ENCODE measurements at places on chromosomes 7 and 10.
A peak's percentile ranks its signal among the peaks of the same experiment; 100 is the strongest.

DNA sequence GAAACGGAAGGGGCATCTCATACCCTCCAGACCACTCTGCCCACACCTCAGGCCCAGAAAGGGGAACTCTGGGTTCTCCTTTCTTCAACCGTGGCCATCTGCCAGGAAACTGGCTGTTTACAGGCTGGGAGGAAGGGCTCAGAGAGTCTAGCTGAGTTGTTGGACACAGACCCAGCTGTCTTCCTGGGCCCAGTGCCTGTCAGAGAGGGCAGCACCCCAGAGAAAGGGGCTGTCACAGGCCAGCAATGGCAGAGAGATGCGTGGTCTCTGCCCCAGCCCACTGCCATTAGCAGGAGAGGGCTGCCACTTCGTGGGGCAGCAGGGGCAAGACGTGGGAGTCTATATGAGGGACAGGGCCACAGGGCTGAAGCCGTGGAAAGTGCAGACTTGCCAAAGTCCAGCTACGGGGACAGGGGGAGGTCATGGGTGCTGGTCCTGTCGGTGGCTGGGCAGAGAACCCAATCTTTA lies 11.0 kb downstream of the GRID1 start:
- DNase-seq: no peak

- no peak for DNase-seq
These were observed 142.7 kb upstream of the PCBD1 start for GRCh38 chr10:71031026-71031425.

DNA sequence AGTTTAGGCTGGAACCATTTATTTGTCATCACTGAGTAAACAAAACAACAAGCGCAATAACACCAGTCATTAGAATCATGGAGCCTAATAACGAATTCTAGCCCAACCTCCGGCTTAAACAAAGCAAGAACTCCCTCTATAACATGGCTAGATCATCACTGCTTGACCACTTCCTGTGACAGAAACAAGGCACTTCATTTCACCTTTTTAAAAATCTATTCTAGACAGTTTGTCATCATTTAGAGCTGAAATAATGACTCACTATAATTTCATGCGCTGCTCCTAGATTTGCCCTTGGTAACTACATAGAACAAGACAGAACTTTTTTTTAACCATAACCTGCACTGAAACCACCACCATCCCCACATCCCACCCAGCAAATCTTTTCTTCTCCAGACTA lies 81.3 kb downstream of the OSBPL3 start:
- no peak for DNase-seq

- no peak for DNase-seq
These were observed 197.3 kb downstream of the PHF14 start for GRCh38 chr7:11170863-11171568.

DNA sequence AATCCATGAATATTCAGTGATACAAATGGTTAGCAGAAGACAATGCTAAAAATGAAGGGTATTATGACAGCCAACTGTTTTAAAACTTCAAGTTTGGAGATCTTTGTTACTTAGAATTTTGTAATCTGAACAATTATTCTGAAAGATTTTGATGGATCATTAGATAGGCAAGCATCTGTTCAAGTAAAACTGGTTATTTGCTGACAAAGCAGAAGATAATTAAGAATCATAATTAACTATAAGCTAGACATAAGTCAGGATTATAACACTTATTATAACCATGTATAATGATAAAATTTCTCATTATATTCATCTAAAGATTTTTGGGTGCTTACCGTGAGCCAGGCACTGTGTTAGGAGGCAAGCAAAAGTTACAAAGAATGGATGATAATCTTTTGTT lies 1145.1 kb downstream of the CNTNAP2 start:
- DNase-seq: no peak

DNA sequence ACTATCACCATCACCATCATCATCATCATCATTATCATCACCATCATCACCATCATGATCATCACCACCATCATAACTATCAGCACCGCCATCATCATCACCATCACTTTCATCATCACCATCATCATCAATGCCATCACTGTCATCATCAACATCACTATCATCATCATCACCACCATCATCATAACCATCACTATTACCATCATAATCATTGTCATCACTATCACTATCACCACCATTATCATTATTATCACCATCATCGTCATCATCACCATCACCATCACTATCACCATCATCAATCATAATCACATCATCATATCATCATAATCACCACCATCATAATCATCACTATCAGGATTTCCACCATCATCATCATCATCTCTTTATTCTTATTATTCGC lies 20.6 kb downstream of the INSIG1 start:
- no peak for DNase-seq

DNA sequence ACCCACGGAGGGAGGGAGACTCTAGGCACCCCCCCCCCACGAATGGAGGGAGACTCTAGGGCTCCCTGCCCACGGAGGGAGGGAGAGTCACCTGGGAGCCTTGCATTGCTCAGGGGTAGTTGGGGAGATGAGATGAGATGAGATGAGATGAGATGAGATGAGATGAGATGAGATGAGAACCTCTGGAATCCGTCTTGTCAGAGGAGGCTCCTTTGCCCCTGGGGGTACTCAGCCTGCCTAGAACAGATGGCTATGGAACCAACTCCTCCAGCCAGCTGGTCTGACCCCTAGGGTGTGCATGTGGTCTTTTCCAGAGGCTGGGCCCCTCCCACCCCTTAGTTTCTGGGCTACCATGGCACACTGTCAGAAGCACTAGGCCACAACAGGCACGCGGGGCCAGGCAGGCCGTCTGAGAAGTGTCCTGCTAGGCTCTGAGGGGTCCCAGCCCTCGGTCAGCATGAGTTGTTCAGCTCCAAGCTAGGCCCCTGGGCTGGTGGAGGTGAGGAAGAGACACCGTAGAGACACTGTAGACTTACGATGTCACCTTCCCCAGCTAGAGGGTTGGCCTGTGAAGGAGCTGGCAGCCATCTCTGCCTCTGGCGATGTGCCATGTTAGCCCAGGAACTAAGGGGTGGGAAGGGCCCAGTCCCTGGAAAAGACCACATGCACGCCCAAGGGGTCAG lies 8.8 kb downstream of the TSPAN15 start:
- DNase-seq: no peak

DNA sequence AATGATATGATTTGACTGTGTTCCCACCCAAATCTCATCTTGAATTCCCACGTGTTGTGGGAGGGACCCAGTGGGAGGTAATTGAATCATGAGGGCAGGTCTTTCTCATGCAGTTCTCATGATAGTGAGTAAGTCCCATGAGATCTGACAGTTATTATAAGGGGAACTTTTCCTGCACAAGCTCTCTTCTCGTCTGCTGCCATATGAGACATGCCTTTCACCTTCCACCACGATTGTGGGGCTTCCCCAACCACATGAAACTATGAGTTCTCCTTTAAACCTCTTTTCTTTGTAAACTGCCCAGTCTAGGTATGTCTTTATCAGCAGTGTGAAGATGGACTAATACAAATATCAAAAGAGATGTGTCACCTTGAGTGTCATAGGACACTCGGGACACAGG lies 502.7 kb upstream of the PODXL start:
- DNase-seq: no peak

DNA sequence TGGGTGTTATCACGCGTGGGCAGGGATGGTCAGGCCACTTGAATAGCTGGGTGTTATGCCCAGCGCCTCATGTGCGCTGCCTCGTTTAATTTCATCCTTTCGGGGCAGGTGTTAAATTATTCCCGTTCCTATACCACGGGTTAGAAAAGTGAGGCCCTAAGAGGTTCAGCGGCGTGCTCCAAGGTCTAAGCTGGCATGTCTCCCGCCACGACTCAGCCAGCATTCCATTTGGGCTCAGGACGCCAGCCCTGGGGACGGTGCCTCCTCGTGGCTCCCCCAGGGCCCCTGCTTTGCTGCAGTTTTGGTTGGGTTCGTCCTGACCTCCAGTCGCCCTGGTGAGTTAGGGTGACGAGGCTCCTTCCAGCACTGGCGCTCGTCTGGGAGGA lies 124.5 kb downstream of the TRRAP start:
- no peak for DNase-seq

DNA sequence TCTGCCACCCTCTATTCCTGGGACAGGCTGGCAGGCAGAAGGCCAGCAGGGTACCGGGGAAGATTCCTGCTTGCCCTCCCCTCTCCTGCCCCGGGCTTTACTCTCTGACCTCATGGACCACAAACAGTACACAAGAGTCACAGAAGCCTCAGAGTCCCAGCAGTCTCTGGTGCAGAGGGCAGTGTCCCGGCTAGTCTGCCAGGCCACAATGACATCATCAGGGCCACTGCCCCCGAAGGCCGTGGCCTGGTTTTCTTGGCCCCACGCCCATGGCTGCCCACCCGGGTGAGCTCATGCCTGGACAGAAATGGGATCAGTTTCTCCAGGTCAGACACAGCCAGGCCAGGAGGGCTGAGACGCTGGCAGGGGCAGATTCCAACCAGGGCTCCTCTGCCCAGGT lies 91.9 kb downstream of the MYL10 start:
- no peak for DNase-seq

DNA sequence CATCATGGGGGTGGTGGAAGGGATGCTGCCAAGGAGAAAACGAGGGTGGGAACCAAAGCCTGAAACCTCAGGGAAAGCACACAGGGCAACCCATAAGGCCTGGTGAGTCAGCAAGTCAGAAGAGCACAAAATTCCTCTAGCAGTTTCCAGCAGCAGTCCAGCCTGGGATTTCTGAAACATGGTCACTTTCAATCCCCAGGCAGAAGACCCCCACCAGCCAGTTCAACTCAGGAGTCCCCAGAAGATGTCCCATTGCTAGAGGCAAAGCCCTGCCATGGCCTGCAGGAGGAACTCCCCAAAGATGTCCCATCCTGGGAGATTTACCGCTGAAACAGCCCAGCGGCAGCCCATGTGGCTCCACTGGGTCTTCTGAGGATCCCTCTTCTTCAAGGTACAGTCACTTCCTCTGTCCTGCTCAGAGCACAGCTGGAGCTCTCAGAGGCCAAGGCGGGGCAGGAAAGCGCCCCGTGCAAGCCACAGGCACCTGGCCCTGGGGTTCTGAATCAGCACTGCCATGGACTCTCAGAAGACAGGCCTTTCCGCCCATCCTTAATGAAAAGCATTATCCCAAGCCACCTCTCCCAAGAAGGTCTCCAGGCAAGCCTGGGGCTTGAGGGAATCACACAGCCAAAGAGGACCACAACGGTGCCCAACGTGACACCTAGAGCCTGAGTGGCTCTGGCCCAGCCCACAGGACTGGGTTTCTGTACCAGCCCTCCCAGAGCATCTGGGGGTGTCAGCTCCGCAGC lies 196.9 kb downstream of the GRID1 start:
- DNase-seq: no peak

DNA sequence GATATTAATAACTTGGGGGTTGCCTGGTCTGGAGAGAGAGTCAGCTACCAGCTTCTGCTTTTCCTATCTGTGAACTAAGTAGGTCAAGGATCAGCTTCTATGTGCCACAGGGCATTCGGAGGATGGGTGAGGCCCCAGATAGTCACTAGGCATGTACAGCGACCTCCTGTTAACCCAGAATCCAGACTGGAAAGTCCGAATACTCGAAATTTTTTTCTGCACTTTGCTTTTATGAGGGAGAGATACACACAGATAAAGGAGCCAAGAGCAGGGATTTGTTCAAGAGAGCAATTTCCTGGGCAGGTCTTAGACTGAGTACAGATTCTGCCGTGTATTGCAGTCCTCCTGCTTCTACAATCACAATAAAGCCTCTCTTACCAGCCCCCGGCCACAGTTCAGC lies 54.2 kb downstream of the EMX2 start:
- DNase-seq: no peak

- DNase-seq: no peak
These were observed 201.7 kb upstream of the KLF14 start for GRCh38 chr7:130935564-130936157.

DNA sequence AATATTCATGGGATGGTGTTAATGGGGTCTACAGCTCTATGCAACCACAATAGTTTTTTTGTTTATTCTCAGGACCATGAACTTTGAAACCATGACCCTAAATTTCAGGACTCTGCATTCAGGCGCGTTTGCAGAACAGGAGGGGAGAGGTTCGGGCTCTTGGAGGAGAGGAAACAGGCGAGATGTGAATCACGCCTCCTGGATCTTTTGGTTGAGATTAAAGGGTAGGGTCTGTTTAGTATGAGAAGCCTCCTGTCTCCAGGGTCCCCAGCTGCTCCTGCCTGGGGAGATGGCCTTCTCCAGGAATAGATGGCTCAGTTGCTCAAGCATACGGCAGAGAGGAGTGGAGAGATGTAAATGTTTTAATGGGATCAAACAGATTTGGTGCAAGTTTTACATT lies 18.2 kb downstream of the TLL2 start:
- DNase-seq: no peak

DNA sequence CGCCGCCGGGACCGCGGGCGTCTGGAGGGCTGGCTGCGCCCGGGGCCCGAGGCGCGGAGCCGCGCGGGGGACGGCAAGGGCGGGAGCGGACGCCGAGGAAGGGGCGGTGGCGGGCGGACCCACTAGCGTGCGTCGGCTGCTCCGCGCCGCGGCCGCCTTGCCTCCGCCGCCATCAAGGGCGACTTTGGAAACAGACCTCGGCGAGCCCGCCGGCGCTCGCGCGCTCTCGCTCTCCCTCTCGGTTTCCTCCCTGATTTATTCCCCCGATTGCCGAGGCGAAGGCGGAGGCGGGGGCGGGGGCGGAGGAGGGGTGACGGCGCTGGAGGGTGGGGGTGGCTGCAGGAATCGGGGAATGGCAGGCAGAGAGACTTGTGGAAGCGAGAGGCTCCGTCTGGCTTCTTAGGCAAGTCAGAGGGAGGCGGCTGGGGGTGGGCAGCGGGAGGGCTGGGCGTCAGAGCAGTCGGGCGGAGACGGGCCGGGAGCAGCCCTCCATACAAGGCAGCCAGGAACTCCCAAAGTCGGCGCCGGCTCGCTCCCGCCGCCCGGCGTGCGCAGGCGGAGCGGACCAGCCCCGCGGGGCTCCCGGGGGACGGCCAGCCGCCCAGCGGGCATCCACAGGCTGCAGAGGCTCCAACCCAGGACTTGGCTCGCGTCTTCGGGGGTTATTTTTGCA lies at the start of gene CACNA2D1:
CACNA2D1 (minus strand) TSS at position 231 of the 673 bp plus-strand sequence.
- DNase-seq: no peak

DNA sequence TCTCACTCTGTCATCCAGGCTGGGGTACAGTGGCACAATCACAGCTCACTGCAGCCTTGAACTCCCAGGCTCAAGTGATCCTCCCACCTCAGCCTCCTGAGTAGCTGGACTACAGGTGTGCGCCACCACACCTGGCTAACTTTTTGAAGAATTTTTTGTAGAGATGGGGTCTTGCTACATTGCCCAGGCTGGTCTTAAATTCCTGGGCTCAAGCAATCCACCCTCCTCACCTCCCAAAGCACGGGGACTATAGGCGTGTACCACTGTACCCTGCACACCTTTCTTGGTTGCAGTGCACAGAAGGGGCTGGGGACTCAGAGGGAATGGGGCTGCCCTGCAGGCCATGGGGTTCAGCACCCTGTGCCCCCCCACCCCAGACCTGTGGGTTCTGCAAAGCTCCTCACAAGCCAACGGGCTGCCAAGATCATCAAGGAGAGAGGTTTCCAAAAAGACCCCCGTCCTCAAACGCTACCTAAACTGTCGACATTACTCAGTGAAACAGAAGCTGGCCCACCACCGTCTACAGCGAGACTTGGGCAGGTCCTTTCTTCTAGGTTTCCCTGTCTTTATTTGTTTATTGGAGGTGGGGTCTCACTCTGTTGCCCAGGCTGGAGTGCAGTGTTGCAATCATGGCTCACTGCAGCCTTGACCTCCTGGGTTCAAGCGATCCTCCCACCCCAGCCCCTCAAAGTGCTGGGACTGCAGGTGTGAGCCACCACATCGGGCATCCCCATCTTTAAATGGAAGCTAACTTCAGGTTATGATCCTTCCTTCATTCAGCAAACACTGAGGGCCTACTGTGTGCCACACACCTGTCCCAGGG lies 26.6 kb upstream of the ELFN1 start:
- DNase-seq: no peak

- peak; percentile 53 for DNase-seq
These were observed 44.6 kb upstream of the VDAC2 start for GRCh38 chr10:75165684-75166622.

- no peak for DNase-seq
These were observed 25.2 kb downstream of the NUP42 start for GRCh38 chr7:23207021-23207420.

Data from GM18507 (cell line).